ENCODE measurements at places on chromosomes 16 and 17. TPM values are rescaled to one million over a fixed set of nuclear protein-coding genes. Genes with fewer than 3 reads are reported as not detected.

GRCh38 chr17:3873862-3874261, 19.0 kb downstream of the CAMKK1 start:
- no peak for DNase-seq
- H3K27ac ChIP-seq: no peak overlapping the region
- peaks cover 34% of the 10 kb centered on the region for H3K36me3 ChIP-seq
- no peak overlapping the region for H3K4me3 ChIP-seq

GRCh38 chr16:91484-91883, 13.5 kb downstream of the MPG start:
- H3K4me1 ChIP-seq: 0 out of 2 replicates have a peak, but pooled peaks cover 5% of the 10 kb centered on the region
- no peak for DNase-seq
- no peak overlapping the region for H3K27ac ChIP-seq

DNA sequence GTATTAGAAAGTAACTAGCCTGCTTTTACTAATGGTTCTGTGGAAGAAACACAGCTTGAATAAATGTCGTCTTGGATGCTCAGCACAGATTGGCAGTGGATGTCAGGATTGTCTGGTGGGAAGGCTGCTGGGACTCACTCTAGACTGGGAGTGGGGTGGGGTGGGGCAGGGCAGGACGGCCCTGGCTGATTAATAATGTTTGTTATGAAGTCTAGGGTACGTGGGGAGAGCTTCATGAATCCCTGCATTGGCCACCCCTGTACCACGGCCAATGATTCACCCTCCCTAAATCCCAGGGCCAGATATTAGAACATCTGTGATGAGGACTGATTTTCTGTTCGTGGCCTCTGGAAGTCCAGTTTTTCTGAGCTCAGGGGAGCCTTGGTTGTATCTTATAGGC, 421.0 kb downstream of the WWOX start:
- H3K27ac ChIP-seq: no peak overlapping the region
- H3K4me1 ChIP-seq: no peaks in the 10 kb centered on the region
- H3K36me3 ChIP-seq: no peaks in the 10 kb centered on the region
- no peak overlapping the region for H3K4me3 ChIP-seq

DNA sequence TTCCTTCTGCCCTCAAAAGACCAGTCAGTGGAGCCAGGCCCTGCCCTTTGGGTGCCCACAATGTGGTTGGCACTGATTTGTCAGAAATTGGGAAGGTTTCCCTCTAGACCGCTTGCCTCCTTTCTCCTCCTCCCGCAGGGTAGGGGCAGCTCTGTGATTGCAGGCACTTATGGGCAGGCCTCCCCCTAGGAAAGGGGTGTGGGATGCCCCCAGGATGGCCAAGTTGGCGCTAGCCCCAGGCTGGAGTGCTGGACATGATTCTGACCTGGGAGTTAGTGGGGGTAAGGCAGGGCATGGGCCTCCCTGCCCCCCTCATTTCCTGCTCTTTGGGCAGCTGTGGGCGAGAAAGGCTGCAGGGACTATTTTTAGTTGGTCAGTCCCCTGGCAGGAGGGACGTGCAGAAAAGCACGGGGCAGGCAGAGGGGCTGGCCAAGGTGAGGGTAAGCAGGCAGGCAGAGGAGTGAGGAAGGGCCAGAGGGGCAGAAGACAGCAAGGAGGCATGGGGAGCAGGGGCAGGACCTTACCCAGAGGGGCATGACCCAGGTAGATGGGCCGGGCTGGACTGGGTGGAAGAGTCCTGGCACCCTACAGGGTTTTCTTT, 3.3 kb downstream of the RARA start:
- H3K27ac ChIP-seq: peak overlapping the region; percentile 69
- no peaks in the 10 kb centered on the region for H3K4me1 ChIP-seq
- no peaks in the 10 kb centered on the region for H3K36me3 ChIP-seq
- H3K27me3 ChIP-seq: no peaks in the 10 kb centered on the region

DNA sequence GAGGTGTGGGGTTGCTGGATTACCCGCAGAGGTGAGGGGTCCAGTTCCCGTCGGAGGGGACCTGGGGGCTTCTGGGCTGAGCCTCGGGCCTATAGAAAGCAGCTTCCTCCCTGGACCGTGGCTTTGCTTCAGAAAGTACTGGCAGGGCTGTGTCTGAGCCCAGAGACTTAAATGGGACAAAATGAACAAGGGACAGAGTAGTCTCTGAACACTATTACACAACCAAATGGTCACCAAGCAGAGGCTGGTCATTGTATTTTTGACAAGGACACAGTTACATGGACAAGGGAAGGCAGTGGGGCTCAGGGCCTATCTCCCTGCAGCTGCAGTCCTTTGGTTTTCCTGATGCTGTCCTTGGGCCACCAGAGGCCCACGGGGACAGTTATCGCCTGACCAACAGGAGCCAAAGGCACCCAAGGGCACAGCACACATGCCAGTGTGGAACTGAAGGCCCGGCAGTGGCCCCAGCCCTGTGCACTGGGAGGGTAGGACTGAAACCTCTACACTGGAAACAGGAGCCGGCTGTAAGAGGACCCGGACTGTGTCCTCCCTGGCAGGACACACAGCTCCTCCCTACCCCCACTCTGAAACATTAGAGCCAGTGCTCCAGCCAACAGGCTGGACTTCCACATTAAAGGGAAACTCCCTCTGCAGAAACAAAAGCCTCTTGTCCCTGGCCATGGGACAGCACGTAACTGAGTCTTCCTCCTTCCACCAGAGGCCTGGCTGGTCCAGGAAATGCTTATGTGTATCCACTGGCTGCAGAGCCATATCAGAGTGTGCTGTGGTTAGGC, 26.0 kb upstream of the ERN1 start:
- peaks cover 43% of the 10 kb centered on the region for H3K4me1 ChIP-seq
- no peak for DNase-seq
- H3K27me3 ChIP-seq: no peaks in the 10 kb centered on the region
- H3K27ac ChIP-seq: no peak overlapping the region
- H3K36me3 ChIP-seq: 0 out of 2 replicates have a peak, but pooled peaks cover 5% of the 10 kb centered on the region
- H3K4me3 ChIP-seq: no peak overlapping the region

DNA sequence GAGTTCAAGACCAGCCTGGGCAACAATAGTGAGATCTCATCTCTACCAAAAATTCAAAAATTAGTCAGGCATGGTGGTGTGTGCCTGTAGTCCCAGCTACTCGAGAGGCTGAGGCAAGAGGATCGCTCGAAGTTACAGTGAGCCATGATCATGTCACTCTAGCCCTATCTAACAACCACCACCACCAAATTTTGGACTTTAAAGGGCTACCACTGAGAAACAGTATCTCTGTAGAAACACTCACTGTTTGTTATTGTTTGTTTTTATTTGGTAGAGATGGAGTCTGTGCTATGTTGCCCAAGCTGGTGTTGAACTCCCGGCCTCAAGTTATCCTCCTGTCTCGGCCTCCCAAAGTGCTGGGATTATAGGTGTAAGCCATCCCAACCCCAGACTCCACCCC, 1.3 kb upstream of the UBALD2 start:
- peak overlapping the region; percentile 85 for H3K4me3 ChIP-seq
- peak overlapping the region; percentile 93 for H3K27ac ChIP-seq
- H3K27me3 ChIP-seq: no peaks in the 10 kb centered on the region
- DNase-seq: no peak
- H3K4me1 ChIP-seq: peaks cover 47% of the 10 kb centered on the region

DNA sequence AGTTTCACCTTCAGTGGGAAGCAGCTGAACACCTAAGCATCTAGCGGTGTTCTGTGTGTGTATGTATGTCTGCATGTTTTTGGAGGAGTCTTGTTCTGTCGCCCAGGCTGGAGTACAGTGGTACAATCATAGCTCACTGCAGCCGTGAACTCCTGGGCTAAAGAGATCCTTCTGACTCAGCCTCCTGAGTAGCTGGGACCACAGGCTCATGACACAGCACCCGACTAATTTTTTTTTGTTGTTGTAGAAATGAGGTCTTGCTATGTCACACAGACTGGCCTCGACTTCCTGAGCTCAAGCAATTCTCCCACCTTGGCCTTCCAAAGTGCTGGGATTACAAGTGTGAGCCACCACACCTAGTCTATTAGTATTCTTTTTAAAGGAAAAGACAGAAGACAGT, 30.2 kb upstream of the FAAP100 start:
- H3K4me1 ChIP-seq: peaks cover 62% of the 10 kb centered on the region
- H3K4me3 ChIP-seq: peak overlapping the region; percentile 56
- DNase-seq: peak; percentile 75
- peak overlapping the region; percentile 92 for H3K27ac ChIP-seq

GRCh38 chr17:61458421-61459141, 6.4 kb downstream of the TBX4 start:
- H3K4me3 ChIP-seq: no peak overlapping the region
- H3K36me3 ChIP-seq: peaks cover 22% of the 10 kb centered on the region
- peaks cover 76% of the 10 kb centered on the region for H3K27me3 ChIP-seq
- H3K4me1 ChIP-seq: peaks cover 27% of the 10 kb centered on the region

The MYO19 gene
- 30.1 TPM for total RNA-seq

The KLHL10 gene
- total RNA-seq: not detected

The PARN gene
- 23.4 TPM for total RNA-seq

The CYGB gene
- total RNA-seq: 0.34 TPM

The XYLT1 gene
- 22.0 TPM for total RNA-seq
